OCI-LY7 (cell line): ENCODE measurements at places on chromosomes 7 and 10.

GRCh38 chr7:28488061-28488791 is 75.9 kb downstream of the CREB5 start:
- no peak for DNase-seq

GRCh38 chr10:50566150-50566549 is 57.6 kb downstream of the SGMS1 start:
- no peak for DNase-seq

GRCh38 chr10:128180843-128181242 is 54.6 kb upstream of the MKI67 start:
- DNase-seq, result no peak

GRCh38 chr7:132436121-132436520 is 140.1 kb downstream of the PLXNA4 start:
- no peak for DNase-seq

DNA sequence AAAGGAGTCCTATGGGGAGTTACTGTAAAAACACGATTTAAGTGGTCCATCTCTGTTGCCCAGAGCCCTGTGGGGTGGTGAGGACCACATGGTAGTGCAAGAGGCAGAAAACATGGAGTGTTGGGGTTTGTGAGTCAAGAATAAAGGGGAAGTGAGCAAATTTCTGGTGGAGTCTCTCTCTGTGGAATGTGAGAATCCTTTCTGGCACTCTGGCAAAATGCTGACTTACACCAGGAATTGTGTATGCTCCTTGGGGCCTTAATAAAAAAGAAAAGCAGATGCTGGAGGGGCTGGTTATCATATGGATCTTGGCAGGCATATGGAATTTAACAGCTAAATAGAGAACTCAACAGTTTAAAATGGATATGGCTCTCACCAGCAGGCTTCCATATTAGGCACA is 486.0 kb downstream of the TNS3 start:
- no peak for DNase-seq

GRCh38 chr7:131952365-131952764 is 395.9 kb upstream of the PODXL start:
- DNase-seq, result no peak

- DNase-seq, result no peak
These were observed 67.8 kb downstream of the TMEM26 start for GRCh38 chr10:61385231-61386001.

GRCh38 chr7:32144676-32145075 is 74.5 kb upstream of the PDE1C start:
- no peak for DNase-seq

DNA sequence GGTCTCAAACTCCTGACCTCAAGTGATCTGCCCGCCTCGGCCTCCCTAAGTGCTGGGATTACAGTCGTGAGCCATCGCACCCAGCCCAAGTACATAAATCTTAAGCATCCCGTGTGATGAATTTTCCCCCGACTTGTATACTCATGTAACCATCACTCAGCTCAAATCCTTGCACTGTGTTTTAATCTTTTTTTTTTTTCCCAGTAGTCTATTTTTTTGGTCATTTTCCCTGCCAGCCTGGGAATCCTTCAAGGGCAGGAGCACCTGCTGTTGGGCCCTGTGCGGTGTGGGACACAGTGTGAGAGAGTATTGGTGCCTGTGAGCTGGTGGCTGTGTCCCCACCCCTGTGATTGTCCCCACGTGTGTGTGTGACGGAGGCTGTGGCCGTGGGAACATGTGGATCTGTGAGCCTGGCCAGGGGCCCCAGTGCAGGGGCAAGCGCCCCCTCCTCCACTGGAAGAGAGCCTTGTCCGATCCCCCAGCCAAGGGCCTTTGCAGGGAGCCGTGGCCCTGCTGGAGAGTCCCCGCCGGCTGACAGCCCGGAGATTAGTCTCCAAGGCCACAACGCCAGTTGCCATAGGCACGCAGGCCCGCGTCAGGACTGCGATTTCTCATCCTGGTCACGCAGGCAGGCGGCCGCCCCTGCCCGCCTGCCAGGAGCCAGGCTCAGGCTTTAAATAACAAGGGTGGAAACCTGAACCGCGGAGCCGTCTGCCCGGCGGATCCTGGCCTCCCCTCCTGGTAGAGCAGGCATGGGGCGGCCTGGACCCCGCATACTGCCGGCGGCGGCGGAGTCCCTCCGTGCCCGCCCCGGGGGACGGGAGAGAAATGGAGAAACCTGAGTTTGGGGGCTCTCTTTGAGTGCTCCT is 26.5 kb downstream of the GTF2IRD1 start:
- no peak for DNase-seq

GRCh38 chr10:90289037-90289436 is 568.8 kb downstream of the HTR7 start:
- DNase-seq, result no peak

DNA sequence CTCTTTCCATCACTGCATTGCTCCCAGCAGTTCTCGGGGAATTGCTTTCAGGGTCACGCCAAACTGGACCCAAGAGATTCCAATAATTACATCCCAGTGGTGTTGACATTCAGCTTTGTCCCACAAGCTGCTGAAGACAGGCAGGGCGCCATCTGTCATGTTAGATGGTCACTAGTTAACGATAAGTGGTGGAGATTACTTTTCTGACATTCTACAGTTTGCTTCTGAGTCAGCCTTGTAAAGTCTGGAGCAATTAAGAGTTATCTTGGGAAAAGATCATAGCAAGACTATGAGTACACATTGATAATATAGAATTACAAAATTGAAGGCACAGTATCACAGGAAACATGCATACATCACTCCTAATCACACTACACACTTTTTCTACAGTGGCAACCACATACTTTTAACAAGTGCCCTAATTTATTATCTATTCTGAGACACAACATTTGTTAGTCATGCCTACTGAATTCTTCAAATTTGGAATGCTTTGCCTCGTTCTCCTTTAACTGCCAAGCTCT is 41.9 kb downstream of the SEMA3C start:
- DNase-seq, result no peak

GRCh38 chr10:107800061-107800460 is 635.6 kb upstream of the SORCS1 start:
- DNase-seq, result no peak

- DNase-seq, result no peak
These were observed 2.7 kb upstream of the CYP3A7 start for GRCh38 chr7:99737726-99738125.

DNA sequence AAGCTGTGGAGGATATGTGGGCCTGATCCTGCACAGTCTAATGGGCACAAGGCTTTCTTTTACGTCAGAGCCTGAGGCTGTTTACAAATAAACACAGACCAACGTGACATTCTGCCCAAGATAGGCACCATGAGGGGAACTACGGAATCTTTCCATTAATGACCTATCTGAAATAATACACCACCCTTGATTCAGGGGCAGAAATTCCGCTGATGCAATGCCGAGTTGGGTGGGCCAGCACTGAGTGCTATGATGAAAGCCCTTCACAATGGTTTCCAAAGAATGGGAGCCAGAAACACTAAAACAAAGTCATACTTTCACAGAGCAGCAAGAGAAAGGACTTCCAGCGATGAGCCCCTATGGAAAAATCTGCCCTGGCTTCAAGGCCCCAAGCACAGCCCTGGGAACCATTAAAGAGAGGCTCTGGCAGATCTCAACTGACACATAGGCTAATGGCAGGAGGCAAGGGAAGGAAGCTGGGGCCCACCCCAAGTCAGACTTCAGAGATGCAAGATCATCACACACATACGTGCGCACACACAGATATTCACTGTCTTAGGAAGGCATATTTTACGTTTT is 72.2 kb upstream of the DLX6 start:
- DNase-seq, result no peak

DNA sequence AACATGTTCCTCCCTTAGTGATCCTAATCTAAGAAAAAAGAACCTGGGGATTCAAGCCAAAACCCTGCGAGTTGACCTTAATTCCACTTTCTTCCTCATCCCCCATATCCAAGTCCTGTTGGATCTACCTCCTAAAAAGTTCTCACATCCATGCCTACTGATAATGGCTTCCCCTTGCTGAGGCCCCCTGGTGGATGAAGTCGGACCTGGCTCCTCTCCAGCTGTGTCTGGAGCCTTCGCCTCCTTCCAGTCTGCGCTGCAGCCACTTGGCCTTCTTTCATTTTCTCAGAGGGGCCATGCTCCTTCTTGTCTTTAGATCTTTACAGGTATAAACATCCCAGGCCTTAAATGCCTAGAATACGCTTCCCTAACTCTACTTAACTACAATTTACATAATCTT is 8.1 kb downstream of the PDE1C start:
- DNase-seq, result peak; percentile 10
